Hair follicle dermal papilla cell (primary cell): ENCODE measurements at places on chromosomes 2 and 18. TPM values are rescaled to one million over a fixed set of nuclear protein-coding genes. Genes with fewer than 3 reads are reported as not detected.

KCNE4 gene
- 20.0 and 30.5 TPM in 2 replicates for total RNA-seq

ABCB6 gene
- 23.8 and 27.7 TPM in 2 replicates for total RNA-seq

CD8B2 gene
- not detected in 2 replicates for total RNA-seq

EVX2 gene
- total RNA-seq: under 0.01 and 0.12 TPM in 2 replicates

AGFG1 gene
- total RNA-seq: 62.7 and 69.9 TPM in 2 replicates

TMEFF2 gene
- under 0.01 and 0.12 TPM in 2 replicates for total RNA-seq

EMX1 gene
- not detected in 2 replicates for total RNA-seq

NPPC gene
- total RNA-seq: not detected in 2 replicates

CCDC102B gene
- total RNA-seq: 17.2 and 18.8 TPM in 2 replicates

PSME4 gene
- total RNA-seq: 43.0 and 53.2 TPM in 2 replicates

UCN gene
- total RNA-seq: 0.81 and 0.85 TPM in 2 replicates

ATP6V1B1 gene
- total RNA-seq: 1.1 and 2.1 TPM in 2 replicates

STAMBP gene
- 26.3 and 29.1 TPM in 2 replicates for total RNA-seq

TMEM247 gene
- not detected in 2 replicates for total RNA-seq

CD207 gene
- total RNA-seq: not detected in 2 replicates

ALKAL2 gene
- total RNA-seq: not detected in 2 replicates

ADCYAP1 gene
- not detected in 2 replicates for total RNA-seq

ATL2 gene
- total RNA-seq: 42.0 and 49.2 TPM in 2 replicates

AMER3 gene
- not detected in 2 replicates for total RNA-seq

QPCT gene
- total RNA-seq: 16.4 and 16.6 TPM in 2 replicates

ABCG5 gene
- not detected in 2 replicates for total RNA-seq

SLC4A5 gene
- 0.81 and 1.1 TPM in 2 replicates for total RNA-seq

SMIM21 gene
- total RNA-seq: not detected in 2 replicates

ALPP gene
- total RNA-seq: not detected in 2 replicates

SERTAD2 gene
- 39.5 and 43.8 TPM in 2 replicates for total RNA-seq

MERTK gene
- total RNA-seq: 0.12 and 0.16 TPM in 2 replicates

OR6B2 gene
- not detected in 2 replicates for total RNA-seq

HOXD13 gene
- total RNA-seq: not detected in 2 replicates

NRP2 gene
- total RNA-seq: 117 and 118 TPM in 2 replicates

MITD1 gene
- 10.4 and 11.4 TPM in 2 replicates for total RNA-seq

ARHGAP28 gene
- 56.2 and 73.2 TPM in 2 replicates for total RNA-seq

MDH1 gene
- total RNA-seq: 103 and 109 TPM in 2 replicates

LHCGR gene
- total RNA-seq: not detected in 2 replicates

ADRA2B gene
- 0.12 TPM in 1 of 2 replicates, not detected in the other for total RNA-seq

CERKL gene
- total RNA-seq: under 0.01 TPM in 1 of 2 replicates, not detected in the other

NYAP2 gene
- total RNA-seq: not detected in 2 replicates

SNRNP200 gene
- 49.7 and 56.1 TPM in 2 replicates for total RNA-seq

GPR35 gene
- total RNA-seq: 0.32 and 0.73 TPM in 2 replicates

IL36RN gene
- total RNA-seq: not detected in 2 replicates

ACMSD gene
- not detected in 2 replicates for total RNA-seq

REG3A gene
- not detected in 2 replicates for total RNA-seq

SERPINB11 gene
- not detected in 2 replicates for total RNA-seq

COL5A2 gene
- 764 and 1,022 TPM in 2 replicates for total RNA-seq

CTAGE1 gene
- not detected in 2 replicates for total RNA-seq

GKN1 gene
- not detected in 2 replicates for total RNA-seq

AGXT gene
- not detected in 2 replicates for total RNA-seq

OBSL1 gene
- total RNA-seq: 81.8 and 99.5 TPM in 2 replicates

THAP4 gene
- total RNA-seq: 47.7 and 51.0 TPM in 2 replicates

ZFAND2B gene
- total RNA-seq: 22.9 and 31.2 TPM in 2 replicates

D2HGDH gene
- 17.1 and 23.4 TPM in 2 replicates for total RNA-seq

ANKRD29 gene
- total RNA-seq: 9.1 and 9.6 TPM in 2 replicates

EPHA4 gene
- total RNA-seq: 22.0 and 37.8 TPM in 2 replicates

TIA1 gene
- 49.2 and 76.9 TPM in 2 replicates for total RNA-seq

IFT172 gene
- total RNA-seq: 21.6 and 32.0 TPM in 2 replicates
